ENCODE measurements at places on chromosomes 3 and 15. TPM values are rescaled to one million over a fixed set of nuclear protein-coding genes. Genes with fewer than 3 reads are reported as not detected.
A peak's percentile ranks its signal among the peaks of the same experiment; 100 is the strongest.

DNA sequence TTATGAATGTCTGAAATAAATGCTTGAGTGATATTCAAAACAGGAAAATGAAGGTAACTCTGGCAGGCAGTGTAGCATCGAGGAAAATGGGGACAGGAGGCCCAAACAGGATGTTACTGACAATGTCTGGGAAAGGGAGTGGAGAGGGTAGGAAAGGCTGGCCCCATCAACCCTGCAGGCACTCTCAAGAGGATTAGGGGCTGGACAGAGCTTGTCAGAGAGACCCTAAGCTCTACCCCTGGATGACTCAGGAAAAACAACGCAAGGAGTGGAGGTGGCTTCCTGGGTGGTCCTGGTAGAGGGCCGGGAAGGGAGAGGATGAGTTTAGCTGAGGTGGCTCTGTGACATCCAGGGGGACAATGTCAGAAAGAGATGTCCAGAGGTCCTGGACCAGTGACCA lies 106.0 kb downstream of the RYK start:
- DNase-seq = no peak

- DNase-seq = no peak
These were observed 267.7 kb downstream of the ZBTB20 start for GRCh38 chr3:114879059-114880031.

DNA sequence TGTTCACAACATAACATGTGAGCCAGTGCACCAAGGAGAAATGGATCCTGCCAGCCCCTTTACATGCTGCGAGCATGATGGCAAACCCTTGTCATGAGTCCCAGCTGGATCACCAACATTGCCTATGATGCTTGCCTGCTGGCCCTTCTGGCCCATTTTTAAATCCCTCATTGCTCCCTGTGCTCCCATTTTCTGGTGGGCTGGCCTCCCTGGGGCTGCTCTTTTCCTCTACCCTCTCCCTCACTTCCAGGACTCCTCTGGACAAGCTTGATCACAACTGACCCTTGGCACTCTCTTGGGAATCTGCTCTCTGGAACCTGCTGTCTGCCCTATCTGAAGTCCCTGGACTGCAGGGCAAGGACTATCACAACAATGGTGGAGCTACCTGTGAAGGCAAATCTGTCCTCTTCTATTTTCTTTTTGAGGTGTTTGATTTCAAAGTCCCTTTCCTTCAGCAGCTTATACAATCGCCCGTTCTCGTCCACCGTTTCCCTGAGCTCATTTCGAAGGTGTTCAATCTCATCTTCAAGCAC lies 16.3 kb downstream of the CCDC13 start:
- DNase-seq = no peak

Gene CCDC13
- not detected for total RNA-seq

DNA sequence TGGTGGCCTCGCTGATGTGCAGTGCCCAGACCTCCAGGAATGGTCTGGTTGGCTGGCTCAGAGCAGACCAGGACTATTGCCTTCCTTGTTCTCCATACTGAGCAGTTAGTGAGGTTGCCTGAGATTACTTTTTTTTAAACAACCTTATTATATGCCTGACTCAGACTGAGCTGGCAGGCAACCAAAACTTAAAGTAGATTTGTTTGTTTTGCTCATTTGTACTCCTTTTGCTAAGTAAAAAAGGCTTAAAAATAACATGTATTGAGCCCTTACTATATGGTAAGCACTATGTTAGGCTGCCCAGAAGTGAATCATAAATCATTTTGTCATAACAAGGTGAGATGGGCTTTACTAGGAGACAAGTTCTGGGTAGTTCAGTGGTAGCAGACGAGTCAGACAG lies 92.4 kb downstream of the GHSR start:
- DNase-seq = no peak

DNA sequence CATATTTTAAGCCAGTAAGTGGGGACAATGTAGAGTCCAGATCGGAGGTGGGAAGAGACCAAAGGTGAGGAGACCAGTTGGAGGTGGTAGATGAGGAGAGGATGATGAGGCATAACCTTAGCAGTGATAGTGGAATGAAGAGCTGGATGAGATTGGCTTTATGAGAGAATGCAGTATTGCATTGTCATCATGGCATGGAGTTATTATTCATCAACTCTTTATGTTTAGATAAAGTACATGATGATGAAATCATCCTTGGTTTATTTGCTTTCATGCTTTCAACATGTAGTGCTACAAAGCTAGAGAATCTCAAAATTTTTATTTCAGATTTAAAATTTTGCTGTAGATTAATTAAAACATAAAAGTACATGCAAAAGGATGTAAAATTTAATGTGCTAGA lies 64.0 kb downstream of the PPM1L start:
- DNase-seq = no peak

DNA sequence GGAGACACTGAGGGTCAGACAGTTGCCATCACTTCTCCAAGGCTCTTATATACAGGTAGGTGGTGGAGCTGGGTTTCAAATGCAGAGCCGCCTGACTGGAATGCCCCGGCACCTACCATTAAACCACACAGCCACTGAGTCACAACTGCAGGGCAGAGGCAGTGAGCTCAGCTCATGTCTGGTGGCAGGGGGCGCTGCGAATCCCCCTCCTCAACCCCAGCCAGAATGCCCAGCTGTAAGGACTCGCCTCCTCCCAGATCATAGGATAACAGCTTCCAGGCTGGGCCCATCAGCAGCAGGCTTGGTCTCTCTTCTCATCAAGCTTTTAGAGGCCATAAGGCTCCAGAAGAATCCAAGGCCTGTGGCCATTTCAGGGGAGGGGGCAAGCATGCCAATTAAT lies 26.4 kb downstream of the ADCY5 start:
- no peak for DNase-seq

DNA sequence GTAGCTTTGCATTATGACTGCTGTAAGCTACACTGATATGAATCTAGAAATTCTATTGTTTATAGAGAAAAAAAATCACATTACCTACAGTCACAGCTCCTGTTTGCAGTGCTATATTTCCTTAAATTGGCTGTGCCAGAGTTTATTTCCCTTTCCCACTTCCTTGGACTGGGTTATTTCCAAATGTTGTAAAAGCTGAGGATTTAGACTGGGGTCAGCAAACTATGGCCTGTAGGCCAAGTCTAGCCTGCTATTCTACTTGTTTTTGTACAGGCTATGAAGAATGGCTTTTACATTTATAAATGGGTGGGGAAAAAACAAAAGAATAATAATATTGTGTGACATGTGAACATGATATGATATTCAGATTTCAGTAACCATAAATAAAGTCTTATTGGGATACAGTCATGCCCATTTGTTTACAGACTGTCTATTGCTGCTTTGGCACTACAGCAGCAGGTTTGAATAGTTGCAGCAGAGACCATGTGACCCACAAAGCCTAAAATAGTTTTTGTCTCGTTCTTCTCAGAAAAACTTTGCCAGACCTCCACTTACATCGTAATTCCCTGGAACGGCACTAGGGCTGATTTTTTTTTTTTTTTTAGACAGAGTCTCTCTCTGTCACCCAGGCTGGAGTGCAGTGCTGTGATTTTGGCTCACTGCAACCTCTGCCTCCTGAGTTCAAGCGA lies 7.8 kb downstream of the GLDN start:
- peak; percentile 40 for DNase-seq

GRCh38 chr3:147394884-147395225 lies 11.5 kb downstream of the ZIC4 start:
- no peak for DNase-seq

DNA sequence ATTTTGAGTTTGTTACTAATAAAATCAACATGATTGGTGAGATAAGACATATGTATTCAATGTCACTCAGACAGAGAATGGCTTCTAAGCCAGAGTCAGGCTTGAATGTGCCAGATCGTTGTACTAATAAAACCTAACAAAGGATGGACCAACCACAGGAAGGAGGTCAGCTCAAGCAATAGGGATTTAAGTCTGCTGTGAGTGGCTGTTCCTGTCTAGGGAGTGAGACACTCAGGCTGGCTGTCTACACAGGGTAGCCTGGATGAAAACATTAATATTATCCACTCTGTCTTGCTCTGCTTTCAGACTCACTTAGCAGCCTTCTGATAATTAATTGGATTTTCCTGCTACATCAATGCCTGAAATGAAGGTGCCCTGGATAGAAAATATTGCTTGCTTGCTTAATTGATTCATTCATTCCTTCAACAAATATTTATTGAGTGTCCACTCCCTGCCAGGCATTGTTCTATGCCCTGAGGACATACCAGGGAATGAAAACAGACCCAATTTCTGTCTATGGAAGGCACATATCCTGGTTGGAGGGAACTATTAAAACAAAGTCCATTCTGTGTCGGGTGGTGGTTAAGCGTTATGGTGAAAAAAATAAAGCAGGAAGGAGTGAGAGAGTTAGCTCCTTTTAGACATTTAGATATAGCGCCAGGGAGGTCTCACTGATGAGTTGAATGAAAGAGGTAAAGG lies 239.4 kb downstream of the CHST2 start:
- DNase-seq = no peak

DNA sequence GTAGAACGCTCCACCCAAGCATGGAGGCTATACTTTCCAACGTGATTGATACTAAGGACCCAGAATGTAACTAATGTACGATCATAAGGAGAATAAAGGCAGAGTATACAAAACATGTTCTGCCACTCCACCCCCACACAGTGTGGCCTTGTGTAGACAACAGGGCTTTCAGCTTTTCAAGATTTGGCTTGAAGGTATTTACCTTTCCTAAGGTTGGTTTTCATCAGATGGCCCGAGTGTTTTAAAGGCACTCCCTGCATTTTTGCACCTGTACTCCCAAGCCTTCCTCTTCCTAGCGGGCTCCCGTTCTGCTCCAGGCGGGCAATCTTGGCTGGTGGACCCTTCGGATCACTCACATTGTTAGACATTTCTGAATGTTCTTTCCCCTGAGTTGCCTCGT lies 4.6 kb downstream of the SATB1 start:
- DNase-seq = no peak

GRCh38 chr3:122146466-122146865 lies 37.0 kb upstream of the CASR start:
- DNase-seq = no peak

Gene STARD9
- 2.2 TPM for total RNA-seq

GRCh38 chr3:189826566-189826965 lies 195.4 kb downstream of the TP63 start:
- no peak for DNase-seq

Gene LRRN1
- 0.03 TPM for total RNA-seq

- DNase-seq = no peak
These were observed 20.1 kb downstream of the DET1 start for GRCh38 chr15:88526247-88526879.

Gene DBR1
- 25.0 TPM for total RNA-seq

Gene WDR76
- 18.0 TPM for total RNA-seq

Gene ASB14
- not detected for total RNA-seq

DNA sequence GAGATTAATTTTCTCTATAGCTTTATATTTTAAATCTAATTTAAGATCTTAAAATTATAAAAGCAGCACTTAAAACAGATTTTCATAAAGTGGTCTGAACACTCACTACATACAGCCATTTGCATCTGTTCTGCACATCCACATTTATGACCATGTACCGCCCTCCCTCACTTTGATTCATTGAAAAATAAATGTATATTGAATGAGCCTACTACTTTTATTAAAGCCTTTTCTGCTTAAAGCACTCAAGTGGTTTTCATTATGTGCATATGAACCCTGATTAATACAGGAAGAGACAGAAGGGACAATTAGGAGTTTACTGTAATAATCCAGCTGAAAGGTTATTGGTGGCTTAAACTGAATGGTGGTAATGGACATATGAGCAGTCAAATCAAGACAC lies 129.4 kb downstream of the DLG1 start:
- no peak for DNase-seq

GRCh38 chr3:14431917-14432834 lies 29.8 kb downstream of the SLC6A6 start:
- DNase-seq = peak; percentile 56

- DNase-seq = no peak
These were observed 175.1 kb downstream of the NFKBIZ start for GRCh38 chr3:102024270-102024904.

DNA sequence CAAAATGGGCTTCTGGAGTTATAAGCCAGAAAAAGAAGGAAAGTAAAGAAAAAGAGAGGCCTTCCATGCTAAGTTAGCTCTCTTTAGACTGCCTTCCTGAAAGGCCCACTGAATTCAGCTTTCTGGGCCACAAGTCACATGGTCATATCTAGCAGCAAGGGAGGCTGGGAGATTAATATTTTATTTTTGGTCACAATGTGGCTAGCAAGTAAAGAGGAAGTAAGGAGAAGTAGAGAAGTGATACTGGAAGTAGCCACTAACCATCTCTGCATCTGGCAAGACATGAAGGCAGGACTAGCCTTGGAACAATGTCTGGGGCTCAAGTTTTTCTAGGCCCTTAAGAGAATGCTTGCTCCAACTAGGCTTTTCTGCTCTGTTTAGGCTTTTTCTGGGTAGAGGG lies 81.8 kb upstream of the UBE2E1 start:
- DNase-seq = no peak

GRCh38 chr3:36501616-36502015 lies 121.3 kb downstream of the STAC start:
- no peak for DNase-seq

GRCh38 chr15:42549032-42549491 lies 424 bp downstream of the HAUS2 start:
- DNase-seq = peak; percentile 55

Gene ZNF502
- 3.5 TPM for total RNA-seq

Gene MYH15
- total RNA-seq = 0.05 TPM

DNA sequence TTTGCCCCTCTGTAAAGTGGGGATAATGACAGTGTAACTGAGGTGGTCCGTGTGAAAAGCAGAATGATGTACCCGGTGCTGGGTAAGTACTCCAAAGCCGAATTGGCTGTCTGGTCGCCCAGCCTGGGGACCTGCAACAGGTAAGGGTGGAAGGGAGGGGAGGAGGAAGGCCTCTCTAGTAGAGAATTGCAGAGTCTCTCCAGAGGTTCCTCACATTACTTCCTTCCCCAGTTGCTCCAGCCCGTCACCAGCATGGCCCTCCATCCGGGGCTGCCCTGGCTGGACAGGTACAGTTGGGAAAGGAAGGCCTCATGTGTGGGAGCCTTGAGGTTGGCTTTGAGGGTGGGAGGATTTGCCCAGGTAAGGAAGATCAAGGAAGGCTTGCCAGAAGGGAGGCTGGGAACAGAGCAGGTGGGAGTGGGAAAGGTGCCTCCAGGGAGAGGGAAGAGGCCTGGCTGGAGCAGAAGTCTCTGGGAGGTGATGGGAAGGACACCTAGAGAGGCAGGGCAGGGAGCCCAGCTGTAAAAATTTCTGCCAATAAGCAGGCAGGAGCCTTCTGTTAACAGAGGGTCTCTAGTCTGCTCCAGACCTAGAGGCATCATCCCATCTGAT lies 1.7 kb upstream of the PSTPIP1 start:
- no peak for DNase-seq

DNA sequence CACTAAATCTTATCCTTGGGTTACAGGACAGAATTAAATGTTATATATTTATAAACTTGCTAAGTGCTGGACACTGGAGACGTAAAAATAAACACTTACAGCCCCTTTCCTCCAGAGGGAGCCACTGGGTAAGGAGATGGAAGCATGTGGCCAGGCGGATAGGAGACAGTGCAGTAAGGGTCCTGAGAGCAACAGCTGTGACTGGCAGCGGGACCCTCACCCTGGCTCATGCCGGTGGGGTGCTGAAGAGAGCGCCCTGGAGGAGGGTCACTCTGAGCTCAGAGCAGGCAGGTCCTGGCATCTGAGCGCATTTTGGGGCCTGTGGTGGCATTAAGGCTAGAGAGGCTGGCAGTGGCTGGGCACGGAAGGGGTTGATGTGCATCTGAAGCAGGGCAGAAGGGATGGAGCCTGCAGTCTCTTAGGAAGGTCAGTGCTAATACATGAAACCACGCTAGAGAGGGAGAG lies 16.0 kb downstream of the SEC61A1 start:
- peak; percentile 74 for DNase-seq

All from SK-MEL-5 (cell line).